ENCODE measurements at places on chromosomes 16 and 17.

DNA sequence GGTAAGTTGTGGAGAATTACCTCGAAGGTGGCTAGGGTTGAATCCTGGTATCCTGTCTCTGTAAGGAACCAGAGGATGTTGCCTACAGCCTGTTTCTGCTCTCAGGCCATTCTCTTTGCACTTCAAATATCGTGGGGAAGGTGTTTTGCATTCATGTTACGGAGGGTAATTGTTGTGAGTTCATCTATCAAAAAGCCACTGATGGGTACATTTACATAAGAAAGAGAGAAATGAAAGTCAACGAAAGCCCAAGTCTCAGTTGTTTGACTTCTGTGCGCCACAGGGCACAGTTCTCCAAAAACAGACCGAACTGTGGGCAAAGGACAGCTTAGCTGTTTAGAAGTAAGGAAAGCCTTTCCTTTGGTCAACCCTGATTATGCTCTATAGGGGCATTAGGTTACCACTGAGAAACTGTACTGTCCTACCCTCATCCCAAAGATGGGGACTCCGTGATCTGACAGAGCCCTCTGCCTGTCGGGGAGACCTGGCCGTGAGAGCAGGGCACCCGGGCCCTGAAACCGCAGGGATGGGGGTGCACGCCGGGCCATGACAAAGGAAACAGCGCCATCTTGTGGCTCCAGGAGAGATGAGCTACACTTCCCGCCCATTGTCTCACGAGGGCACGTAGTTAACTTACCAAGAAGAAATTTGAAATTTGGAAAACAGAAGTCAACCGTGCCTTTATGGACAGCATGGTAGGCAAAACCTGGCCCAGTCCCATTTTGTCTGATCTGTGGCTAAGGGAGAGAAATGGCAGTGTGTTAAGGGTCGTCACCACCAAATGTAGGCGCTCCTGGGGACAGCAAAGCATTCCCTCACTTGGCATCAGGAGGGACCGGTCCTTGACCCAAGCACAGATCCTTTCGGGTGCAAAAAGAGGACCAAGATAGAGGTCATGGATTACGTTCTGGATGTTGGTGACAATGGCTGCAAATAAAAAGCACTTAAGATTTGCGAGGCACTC lies 74.5 kb upstream of the DYNLRB2 start:
- DNase-seq = peak; percentile 62

- DNase-seq = no peak
Observed at GRCh38 chr16:78275420-78275819, 176.0 kb downstream of the WWOX start.

GRCh38 chr16:85699628-85700027 lies 10.9 kb upstream of the GINS2 start:
- no peak for DNase-seq

- no peak for DNase-seq
Observed at GRCh38 chr17:19311421-19312215, 50.9 kb downstream of the B9D1 start.

DNA sequence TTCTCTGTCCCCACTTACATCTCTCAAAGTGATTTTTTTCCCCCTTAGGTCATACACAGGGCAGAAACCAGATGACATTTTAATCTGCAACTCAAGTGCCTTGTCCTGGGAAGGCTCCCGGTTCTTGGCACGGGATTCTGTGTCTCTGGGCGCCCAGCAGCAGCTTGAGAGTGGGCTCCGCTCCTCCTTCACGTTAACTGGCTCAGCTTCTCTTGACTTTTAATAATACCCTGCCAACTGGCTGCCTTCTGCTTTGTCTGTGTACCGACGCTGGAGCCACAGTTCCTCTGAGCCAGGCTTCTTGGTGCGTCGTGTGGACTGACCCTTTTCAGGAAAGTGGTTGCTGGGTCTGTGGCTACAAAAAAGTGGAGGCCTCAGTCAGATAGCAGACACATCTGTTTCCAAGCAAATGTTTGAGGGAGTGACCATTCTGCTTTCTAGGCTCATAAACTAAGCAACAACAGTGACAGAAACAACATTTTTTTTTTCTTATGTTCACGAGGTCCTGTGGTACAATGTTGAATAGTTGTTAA lies 64.9 kb downstream of the IRF8 start:
- DNase-seq = no peak

- DNase-seq = no peak
Observed at GRCh38 chr16:563072-563644, 3.0 kb downstream of the PRR35 start.

DNA sequence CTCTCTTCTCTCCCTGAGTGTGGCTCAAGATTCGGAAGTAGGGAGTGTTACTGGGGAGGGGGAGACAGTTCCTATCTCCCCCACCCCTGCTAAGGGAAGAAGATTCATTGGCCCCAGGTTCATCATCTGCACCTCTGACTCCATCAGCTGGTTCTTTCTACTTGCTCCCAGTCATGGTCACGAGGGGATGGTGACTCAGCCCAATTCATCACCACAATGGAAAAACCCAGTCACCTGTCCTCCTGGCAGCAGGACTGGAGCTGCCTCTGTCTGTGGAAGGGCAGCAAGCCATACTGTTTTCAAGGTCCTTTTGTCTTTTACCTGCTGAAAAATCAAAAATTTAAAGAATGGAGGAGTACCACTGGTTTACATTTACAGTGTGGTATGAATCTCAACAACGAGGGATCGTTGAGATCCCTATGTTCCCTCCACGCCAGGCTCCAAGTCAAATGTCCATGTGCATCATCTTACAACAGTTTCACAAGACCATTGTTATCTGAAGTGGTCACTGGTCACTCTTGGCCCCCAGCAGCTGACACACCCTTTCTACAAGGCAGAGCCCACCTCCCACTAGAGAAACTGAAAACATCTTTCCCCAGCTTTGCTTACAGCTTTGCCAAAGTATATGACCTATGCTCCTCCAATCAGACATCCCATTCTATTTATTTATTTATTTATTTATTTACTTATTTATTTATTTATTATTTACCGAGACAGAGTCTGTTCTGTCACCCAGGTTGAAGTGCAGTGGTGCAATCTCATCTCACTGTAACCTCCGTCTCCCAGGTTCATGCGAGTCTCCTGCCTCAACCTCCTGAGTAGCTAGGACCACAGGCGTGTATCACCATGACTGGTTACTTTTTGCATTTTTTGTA lies 40.4 kb upstream of the NDRG4 start:
- DNase-seq = no peak

- no peak for DNase-seq
Observed at GRCh38 chr17:49873466-49873865, 25.6 kb upstream of the TAC4 start.

DNA sequence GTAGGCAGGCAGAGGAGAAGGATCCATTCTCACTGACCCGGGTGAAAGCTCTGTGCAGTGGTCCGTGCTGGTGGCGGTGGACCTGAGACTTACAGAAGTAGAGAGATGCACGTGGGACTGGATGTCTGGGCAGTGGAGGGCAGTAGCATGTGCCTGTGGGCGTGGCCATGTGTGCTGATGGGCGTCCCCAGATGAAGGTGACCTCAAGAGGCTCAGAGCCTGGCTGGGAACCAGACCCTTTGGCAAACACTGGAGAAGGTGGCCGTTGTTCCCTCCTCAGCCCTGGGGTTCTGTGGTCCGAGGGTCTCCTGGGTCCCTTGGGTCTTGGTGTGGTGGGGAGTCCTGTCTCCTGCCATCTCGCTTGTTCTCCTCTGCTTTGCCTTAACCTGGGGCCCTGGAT lies 15.6 kb downstream of the WSCD1 start:
- no peak for DNase-seq

- no peak for DNase-seq
Observed at GRCh38 chr16:55284718-55285099, 39.3 kb upstream of the IRX6 start.

GRCh38 chr16:30376461-30376902 lies 1.9 kb downstream of the MYL11 start:
- no peak for DNase-seq

- DNase-seq = no peak
Observed at GRCh38 chr17:34762078-34762477, 182.7 kb downstream of the TMEM132E start.

DNA sequence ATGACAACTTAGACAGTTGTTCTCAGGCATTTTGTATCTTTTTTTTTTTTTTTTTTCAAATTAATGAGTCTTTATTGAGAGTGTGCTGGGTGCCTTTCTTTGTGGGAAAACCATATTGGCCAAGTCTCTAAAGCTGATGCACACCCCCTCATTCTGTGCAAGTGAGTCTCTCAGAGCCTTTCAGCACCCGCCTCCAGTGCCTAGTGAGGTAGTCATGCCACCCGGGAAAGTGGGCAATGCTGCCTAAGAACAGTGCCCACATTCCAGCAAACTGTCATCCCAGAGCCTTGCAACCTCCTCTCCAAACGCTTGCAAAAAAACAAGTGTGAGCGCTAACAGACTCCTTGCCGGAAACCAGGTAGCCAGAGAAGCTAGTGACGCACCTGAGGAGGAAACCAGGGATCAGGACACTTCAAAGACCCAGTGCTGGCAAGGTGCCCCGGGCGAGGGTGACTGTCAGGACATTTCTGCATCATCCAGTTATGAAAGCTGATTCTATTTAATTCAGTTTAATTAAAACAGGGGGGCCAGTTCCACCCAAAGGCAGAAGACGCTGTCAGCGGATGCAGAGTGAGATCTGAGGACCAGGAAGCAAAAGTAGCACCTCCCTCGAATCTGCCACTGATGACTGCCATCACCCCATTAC lies 34.9 kb downstream of the SMARCE1 start:
- DNase-seq = no peak

- DNase-seq = no peak
Observed at GRCh38 chr16:17013038-17013437, 457.7 kb downstream of the XYLT1 start.

- no peak for DNase-seq
Observed at GRCh38 chr17:76943781-76944213, 75.6 kb downstream of the MGAT5B start.

DNA sequence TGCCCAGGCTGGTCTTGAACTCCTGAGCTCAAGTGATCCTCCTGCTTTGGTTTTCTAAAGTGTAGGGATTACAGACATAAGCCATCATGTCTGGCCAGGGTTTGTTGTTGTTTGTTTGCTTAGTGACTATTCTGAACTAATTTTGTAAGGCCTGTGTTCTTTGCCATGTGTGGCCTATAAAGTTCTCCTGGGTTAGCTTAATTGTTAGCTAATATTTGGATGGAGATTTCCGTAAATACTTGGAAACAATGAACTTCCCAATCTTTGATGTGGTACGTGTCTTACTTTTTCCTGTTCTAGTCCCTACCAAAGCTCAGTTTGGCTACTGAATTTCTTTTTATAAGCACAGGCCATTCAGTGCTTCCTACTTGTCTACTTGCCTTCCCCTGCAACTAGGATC lies 24.9 kb downstream of the DUS2 start:
- no peak for DNase-seq

- DNase-seq = no peak
Observed at GRCh38 chr16:3797904-3798811, 80.8 kb upstream of the TRAP1 start.

DNA sequence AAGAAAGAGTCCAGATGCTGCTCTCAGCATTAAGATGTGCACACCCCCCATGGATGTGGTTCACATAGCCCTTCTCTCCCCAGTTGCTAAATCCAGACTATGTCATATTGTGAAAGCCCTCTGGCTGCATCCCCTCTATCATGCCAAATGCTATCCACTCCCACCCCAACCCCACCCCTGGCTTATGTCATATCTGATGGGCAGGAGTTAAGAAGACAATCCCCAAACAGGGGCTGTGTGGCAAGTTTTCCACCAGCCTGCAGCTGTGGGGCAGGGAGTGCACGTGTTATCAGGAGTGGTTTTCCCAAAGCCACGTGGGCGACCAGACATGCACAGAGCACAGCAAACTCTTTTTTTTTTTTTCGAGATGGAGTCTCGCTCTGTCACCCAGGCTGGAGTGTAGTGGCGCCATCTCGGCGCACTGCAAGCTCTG lies 10.0 kb downstream of the FAM117A start:
- no peak for DNase-seq

GRCh38 chr16:8894736-8895334 lies 12.7 kb downstream of the LITAFD start:
- no peak for DNase-seq

GRCh38 chr16:27784351-27785306 lies 234.7 kb downstream of the KATNIP start:
- DNase-seq = no peak

DNA sequence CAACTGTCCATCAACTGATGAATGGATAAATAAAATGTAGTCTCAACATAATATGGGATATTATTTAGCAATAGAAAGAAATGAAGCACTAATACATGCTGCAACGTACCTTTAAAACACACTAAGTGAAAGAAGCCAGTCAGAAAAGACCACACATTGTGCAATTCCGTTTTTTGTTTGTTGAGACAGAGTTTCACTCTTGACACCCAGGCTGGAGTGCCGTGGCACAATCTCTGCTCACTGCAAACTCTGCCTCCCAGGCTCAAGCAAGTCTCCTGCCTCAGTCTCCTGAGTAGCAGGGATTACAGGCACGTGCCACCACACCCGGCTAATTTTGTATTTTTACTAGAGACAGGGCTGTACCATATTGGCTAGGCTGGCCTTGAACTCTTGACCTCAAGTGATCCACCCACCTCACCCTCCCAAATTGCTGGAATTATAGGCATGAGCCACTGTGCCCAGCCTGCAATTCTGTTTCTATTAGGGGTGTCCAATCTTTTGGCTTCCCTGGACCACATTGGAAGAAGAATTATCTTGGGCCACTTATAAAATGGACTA lies 40.1 kb downstream of the SCNN1B start:
- no peak for DNase-seq

DNA sequence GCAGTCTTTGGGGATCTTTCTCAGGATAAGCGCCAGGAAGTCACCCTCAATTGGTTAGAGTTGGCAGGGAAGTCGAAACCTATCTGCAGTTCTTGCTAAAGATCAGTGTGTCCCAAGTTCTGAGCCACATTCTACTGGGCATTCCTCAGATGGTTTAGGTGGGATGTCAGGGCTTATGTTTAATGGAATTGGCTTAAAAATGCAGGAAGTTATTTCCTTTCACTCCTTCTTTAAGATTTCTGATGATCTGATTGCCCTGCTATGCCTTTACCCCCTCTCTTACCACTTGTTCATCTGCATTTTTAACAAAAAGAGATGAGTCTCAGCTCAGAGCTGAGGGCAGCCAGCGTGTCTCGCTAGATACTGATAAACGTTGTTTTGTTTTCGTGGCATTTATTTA lies 30.8 kb downstream of the FOXL1 start:
- DNase-seq = no peak

- DNase-seq = no peak
Observed at GRCh38 chr16:63466-63865, 9.0 kb downstream of the RHBDF1 start.

DNA sequence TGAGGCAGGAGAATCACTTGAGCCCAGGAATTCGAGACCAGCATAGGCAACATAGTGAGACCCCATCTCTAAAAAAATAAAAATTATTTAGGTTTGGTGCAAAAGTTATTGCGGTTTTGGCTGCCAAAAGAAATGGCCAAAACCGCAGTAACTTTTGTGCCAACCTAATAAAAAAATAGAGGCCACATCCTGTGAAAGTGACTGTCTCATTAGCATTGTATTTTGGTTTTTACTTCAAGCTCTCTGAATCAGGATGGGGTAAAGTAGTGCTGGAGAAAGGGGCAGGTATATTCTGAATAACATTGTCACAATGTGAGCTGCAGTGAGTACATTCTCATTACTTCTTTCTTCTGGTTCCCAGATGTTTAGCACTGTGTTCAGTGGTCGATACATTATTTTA lies 36.0 kb downstream of the ATP6V0A1 start:
- DNase-seq = no peak

Data from right renal cortex interstitium (tissue), 3 donors.